ENCODE measurements at places on chromosomes 3 and 15. TPM values are rescaled to one million over a fixed set of nuclear protein-coding genes. Genes with fewer than 3 reads are reported as not detected.
A peak's percentile ranks its signal among the peaks of the same experiment; 100 is the strongest.

The AMT gene
- polyA plus RNA-seq: 11.5 TPM

DNA sequence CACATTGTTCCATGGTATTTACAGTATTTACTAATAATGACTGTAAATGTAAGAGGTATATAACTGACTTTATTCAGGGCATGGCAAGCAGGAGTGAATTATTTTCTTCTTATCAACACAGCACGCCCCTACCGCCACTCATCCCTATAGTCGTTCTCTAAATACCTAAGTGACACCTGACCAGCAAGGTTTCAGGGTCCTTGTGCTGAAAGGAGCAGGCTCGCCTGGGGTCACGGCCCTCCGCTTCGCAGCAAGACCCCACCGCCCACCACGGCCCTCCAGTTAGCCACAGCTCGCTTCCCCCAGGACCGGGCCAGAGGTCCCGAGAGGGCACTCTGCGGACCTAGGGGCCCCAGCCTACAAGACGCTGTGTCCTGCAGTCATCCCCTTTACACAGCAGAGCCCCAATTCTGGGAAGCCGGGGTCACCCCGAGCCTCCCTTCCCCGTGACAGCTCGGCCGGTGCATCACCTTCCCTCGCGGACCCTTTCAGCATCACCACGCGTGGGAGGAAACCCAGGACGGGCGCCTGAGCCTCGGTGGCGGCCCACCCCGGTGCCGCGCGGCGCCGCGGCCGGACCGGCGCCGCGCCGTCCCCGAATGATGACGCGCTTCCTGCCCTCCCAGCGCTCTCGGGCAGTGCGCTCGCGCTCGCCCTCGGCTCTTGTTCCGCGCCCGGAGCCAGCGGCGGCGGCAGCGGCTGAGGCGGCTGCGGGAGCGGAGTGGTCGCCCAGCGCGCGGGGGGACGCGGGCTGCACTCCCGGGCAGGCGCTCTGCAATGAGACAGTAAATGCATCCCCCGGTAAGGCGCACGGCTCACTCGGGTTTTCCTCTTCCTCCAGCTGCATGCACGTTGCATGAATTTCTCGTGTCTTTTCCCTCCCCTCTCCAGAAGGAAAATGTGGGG is 225.1 kb upstream of the C2CD4B start:
- no peaks in the 10 kb centered on the region for H3K36me3 ChIP-seq
- H3K27ac ChIP-seq: peak within 1 kb of the TSS; percentile 84
- peak within 1 kb of the TSS; percentile 85 for H3K4me3 ChIP-seq

The CCR9 gene
- polyA plus RNA-seq: not detected

GRCh38 chr15:66566963-66567531 is 1.2 kb upstream of the LCTL start:
- H3K27me3 ChIP-seq: no peaks in the 10 kb centered on the region
- H3K27ac ChIP-seq: no peak overlapping the region
- no peak for DNase-seq

GRCh38 chr15:51589881-51590568 is 32.5 kb downstream of the DMXL2 start:
- DNase-seq: no peak
- no peak overlapping the region for H3K4me3 ChIP-seq
- H3K27ac ChIP-seq: no peak overlapping the region
- H3K4me1 ChIP-seq: no peaks in the 10 kb centered on the region
- H3K27me3 ChIP-seq: no peaks in the 10 kb centered on the region

DNA sequence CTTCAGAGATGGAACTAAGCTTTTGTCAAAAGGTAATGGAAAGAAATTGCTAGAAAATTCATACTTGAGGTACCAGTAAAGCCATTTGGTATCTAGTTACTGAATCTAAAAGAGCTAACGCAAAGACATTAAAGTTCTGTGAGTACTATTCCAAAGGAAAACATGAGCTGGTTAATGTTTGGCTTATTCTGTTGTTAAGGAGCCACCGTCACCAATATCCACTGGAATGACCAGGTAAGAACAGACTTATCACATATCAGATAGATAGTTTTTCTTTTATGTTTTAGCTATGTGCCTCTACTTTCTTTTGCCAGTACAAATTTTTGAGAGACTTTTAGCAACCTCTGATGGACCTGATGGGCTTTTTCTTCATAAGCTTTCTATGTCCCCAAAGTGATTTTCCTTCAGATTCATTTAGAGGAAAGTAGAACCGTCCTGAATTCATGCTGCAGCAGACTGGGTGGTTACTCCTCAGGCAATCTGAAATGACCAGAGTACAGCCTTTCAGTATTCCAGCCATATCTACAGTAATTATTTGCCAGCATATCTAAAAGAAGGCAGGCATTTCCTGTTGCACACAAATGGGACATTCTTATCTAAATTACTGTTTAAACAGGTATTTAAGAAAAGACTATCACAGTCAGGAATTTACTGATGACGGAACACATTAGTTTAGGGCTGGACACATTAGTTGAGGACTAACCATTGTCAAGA is 274.1 kb downstream of the MECOM start:
- no peaks in the 10 kb centered on the region for H3K27me3 ChIP-seq
- DNase-seq: no peak
- no peaks in the 10 kb centered on the region for H3K4me1 ChIP-seq
- H3K36me3 ChIP-seq: no peaks in the 10 kb centered on the region
- no peak overlapping the region for H3K4me3 ChIP-seq

DNA sequence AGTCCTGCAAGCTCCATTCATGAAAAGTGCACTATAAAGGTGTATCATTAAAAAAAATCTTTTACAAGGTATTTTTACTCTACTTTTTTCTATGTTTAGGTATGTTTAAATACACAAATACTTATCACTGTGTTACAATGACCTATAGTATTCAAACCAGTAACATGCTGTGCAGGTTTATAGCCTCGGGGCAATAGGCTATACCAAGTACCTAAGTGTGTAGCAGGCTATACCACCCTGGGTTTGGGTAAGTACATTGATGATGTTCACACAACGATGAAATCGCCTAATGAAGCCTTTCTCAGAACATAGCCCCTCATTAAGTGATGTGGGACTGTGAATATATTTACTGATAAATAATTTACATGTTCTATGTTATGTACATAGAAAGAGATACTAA is 104.6 kb downstream of the ATP1B3 start:
- H3K27me3 ChIP-seq: no peaks in the 10 kb centered on the region
- no peaks in the 10 kb centered on the region for H3K4me1 ChIP-seq
- H3K4me3 ChIP-seq: no peak overlapping the region
- DNase-seq: no peak

DNA sequence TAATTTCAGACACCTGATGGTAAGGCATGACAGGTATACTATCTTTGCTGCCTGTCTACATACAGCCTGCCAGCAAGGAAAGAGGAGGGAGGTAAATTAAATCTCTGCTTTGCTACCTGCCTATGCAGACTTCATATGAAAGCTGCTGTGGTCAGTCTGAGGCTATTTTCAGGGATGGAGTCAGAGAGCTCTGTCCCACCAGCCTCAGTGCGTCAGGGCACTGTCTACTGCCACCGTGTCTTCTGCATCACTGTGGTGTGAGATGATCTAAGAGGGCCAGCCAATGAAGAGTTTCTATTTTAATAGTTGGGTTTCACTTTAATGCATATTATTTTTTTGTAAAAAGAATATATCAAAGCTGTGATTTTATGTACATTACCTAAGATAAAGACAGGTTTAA is 125.6 kb downstream of the CADPS start:
- no peak for DNase-seq
- no peak overlapping the region for H3K4me3 ChIP-seq
- H3K36me3 ChIP-seq: no peaks in the 10 kb centered on the region

The RLBP1 gene
- polyA plus RNA-seq: not detected

DNA sequence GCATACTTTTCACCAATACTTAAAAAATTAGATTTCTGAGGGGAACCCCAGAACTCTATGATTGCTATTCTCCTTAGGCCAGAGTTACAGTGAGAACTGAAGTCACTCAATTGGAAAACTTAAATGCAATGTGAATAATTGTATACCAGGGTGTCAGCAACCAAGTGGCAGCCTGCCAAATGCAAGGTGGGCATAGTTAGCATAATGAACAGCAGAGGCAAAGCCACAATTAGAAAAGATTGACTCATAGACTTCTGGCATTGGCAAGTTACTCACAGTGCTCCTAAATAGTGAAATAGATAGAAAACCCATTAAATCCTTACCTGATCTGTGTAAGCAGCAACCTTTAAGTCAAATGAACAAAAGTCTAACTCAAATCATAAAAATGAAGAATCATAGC is 94.9 kb downstream of the BCHE start:
- H3K27ac ChIP-seq: no peak overlapping the region
- no peaks in the 10 kb centered on the region for H3K4me1 ChIP-seq
- no peak for DNase-seq
- H3K36me3 ChIP-seq: no peaks in the 10 kb centered on the region
- no peak overlapping the region for H3K4me3 ChIP-seq
- H3K27me3 ChIP-seq: no peaks in the 10 kb centered on the region

DNA sequence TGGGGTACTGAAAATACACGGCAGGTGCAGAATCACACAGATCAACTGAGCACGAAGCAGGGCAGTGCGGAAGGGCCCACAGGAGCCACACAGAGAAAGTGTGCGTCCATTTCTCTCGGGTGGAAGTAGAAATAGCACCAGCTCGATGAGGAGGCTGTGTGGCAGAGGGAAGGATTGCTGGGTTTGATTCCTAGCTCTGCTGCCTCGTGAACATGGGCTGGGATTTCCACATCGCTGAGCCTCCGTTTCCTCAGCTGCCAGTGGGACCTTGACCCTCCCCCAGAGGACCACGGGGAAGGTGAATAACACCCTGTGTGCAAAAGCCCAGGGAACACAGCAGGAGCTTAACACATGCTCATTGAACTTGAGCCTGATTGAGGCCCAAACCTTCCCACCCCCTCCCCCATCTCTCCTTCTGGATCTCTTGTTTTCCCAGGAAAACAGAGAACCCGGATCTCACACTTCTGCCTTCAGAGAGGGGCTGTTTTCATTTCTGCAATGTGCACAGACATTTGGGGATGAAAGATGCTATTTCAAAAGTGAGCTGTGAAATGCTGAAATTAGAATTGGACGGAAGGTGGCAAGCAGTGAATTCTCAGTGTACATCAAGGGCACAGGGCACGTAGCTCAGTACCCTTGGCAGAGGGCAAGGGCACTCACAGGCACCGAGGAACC is 38.4 kb downstream of the ABTB1 start:
- peak overlapping the region; percentile 59 for H3K27ac ChIP-seq
- H3K36me3 ChIP-seq: no peaks in the 10 kb centered on the region
- peak; percentile 47 for DNase-seq
- no peak overlapping the region for H3K4me3 ChIP-seq

DNA sequence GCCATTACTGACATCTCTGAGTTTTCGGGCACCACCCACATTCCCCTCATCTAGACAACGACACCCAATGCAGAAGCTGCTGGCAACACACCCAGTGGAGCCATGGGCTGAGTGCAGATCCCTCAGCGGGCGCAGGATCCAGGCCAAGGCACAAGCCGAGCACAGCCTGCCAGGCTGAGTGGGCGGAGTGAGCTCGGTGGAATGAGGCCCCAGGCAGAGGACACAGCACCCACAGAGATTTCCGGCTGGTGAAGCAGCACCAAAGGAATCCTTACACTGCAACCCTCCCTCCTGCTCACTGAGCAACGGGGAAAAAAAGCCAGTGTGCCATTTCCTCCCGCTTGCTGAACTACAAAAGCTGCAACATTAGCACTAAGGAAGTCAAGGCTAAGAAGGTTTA is 34.3 kb downstream of the ZMAT3 start:
- peak overlapping the region; percentile 50 for H3K27ac ChIP-seq
- H3K4me3 ChIP-seq: no peak overlapping the region
- DNase-seq: peak; percentile 83
- peaks cover 35% of the 10 kb centered on the region for H3K4me1 ChIP-seq
- H3K27me3 ChIP-seq: no peaks in the 10 kb centered on the region
- H3K36me3 ChIP-seq: no peaks in the 10 kb centered on the region
